A549 (cell line): ENCODE measurements at places on chromosomes 3 and 15.

- no peak for DNase-seq
These were observed 64.2 kb upstream of the IL12A start for GRCh38 chr3:159924411-159924810.

- no peak for DNase-seq
These were observed 32.1 kb downstream of the PDE8A start for GRCh38 chr15:85013785-85014184.

DNA sequence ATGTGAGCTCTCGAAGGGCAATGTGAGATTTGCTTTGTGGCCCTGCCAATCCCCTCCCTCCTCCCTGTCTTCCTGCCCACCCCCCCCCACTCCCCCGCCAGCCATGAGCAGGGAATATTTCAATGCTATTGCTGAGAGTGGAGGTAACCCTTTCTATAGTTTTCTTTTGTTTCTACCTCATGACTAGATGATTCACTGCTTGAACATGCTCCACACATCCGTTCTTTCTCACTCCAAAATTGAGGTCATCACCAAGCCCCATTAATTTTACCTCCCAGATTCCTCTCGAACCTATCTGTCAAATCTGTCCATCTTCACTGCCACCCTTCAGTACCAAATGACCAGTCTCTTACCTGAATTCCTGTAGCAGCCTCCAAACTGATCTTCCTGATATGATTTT is 12.2 kb downstream of the ZNF774 start:
- no peak for DNase-seq

DNA sequence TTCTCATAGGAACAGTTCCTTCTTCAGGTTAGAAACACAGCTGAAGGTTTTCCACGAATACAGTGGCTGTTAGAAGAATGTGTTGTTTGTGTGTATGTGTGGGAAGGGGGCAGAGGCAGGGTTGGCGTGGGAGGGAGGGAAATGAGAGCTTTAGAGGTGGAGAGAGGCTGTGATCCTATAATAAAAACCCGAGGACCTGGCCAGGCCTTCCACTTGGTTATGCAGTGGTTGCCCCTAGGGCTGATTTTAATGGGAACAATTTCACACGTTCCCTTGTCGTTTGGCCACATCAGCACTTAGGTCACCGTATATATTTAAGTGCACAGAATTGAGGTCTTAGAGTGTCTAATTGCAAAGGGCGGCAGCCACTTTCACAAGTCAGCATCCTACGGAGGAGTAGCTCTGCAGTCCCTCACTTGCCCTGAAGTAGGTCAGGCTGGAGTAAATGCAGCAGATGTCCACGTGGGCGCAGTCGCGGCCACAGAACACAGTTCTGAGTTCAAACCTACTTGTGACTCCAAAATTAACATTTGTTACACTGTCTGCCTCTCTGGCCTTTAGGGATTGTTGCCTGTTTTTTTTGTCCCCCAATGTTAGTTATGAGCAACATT is 85.6 kb downstream of the PDCD6IP start:
- DNase-seq = peak; percentile 37

DNA sequence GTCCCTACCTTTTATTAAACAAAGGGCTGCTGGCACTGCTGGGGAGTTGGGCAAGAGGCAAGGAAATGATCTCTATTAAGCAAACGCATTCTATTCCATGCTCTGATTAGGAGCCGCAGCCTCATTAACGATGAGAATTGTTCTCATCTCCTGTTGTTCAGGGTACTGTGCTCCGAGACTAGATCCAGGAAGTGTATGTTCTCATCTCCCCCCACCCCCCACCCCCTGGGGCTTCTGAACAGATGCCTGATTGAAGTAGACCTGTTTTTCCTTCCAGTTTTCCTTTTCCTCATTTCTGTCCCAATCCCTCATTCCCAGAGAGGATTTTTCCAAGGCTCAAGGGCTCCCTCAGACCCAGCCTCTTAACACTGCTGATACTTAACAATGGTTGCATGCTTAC is 81.6 kb upstream of the FEZF2 start:
- no peak for DNase-seq

- DNase-seq = no peak
These were observed 106.7 kb upstream of the AGBL1 start for GRCh38 chr15:85972805-85973540.

- no peak for DNase-seq
These were observed 36.0 kb downstream of the RFTN1 start for GRCh38 chr3:16477521-16477920.

GRCh38 chr3:24494618-24495325 is at the start of gene THRB:
THRB (minus strand) TSS chr3:24494850.
- peak; percentile 70 for DNase-seq

DNA sequence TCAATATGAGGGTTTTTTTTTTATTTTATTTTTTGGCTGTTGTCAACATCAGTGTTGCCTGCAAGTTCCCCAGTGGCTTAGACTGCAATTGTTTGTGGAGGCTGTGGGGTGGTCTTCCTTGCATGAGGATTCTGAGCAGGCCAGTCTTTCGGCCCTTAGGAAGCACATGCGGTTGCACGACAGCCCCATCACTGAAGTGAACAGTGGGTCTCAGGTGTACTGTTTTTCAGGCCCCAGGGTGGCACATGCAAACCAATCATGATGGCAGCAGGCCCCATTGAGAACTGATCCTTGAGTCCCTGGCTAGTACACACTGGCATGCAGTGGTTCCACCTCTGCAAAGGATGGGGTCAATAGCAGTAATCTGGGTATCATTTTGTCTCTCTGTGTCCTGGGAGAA is 768.7 kb downstream of the EPHA3 start:
- no peak for DNase-seq

DNA sequence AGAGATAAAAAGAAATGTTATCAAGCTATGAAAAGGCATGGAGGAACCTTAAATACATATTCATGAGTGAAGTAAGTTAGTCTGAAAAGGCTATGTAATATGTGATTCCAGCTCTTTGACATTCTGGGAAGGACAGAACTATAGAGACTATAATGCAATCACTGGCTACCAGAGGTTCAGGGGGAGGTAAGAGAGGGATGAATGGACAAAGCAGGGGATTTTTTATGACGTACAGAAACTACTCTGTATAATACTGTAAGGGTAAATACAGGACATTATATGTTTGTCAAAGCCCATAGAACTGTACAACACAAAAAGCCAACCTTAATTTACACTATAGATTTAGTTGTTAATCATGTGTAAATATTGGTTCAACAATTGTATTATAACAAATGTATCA is 46.1 kb downstream of the MCTP2 start:
- no peak for DNase-seq
